NCI-H345 (cell line): ENCODE measurements at places on chromosomes 1 and 21.

- DNase-seq, result no peak
Observed at GRCh38 chr1:246091477-246091876, 415.6 kb downstream of the SMYD3 start.

- no peak for DNase-seq
Observed at GRCh38 chr1:32060914-32061313, 11.8 kb upstream of the TMEM39B start.

DNA sequence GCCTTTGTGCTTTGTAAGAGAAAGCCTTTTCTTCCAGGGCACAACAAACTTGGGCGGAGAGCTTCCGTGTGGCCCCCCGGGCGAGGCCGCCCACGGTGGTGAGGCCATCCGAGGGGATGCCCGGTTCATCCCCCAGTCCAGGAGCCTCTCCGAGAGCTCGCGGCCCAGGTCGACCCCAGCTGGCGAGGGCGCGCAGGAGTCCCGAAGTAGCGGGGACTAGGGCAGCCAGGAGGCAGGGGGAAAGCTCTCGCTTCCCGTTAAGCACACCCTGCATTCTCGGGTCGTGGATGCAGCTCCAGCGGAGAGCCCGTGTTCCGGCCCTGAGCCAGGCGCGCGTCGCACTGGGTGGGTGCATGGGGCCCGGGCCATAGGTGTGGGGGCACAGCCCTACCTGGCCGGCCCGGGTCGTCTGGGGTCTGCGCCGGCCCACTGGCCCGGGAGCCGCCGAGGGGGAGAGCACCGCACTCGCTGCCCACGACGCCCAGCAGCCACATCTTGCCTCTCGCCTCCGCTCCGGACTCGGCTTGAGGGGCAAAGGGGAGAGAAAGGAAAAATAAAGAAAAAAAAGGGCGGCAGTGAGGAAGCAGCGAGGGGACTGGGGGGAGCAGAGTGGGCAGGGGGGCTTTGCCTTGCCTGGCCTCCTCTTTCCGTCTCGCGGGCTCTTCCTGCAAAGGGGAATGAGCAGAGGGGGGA, 1.8 kb downstream of the RNF220 start:
- DNase-seq, result peak; percentile 16

GRCh38 chr21:14584357-14585095, 38.4 kb upstream of the SAMSN1 start:
- DNase-seq, result no peak
